ENCODE measurements at places on chromosomes 16 and 17.

DNA sequence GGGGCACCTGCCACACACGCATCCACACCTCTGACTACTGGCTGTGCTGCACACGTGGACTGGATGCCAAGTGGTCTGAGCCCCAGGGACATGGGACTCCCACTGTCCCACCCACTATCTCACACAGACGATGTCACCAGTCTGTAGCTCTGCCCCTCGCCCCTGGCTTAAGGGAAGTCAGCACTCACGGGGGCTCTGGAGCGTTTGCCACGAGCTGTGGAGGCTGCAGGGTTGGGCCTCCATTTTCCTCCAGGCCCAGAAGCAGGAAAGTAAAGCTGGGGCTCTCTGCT lies 22.1 kb downstream of the FOXF1 start:
- no peak for DNase-seq

GRCh38 chr17:77466140-77466539 lies 325.4 kb downstream of the SEC14L1 start:
- DNase-seq, result no peak

- no peak for DNase-seq
Measured at GRCh38 chr16:66298571-66299120, 67.8 kb upstream of the CDH5 start.

GRCh38 chr17:17129466-17129865 lies 76.7 kb downstream of the PLD6 start:
- DNase-seq, result no peak

GRCh38 chr16:64453646-64454045 lies 668.2 kb downstream of the CDH11 start:
- no peak for DNase-seq

GRCh38 chr17:17106756-17107155 lies 64.5 kb downstream of the MPRIP start:
- no peak for DNase-seq

- DNase-seq, result no peak
Measured at GRCh38 chr16:2276368-2277195, 8.7 kb upstream of the RNPS1 start.

- DNase-seq, result no peak
Measured at GRCh38 chr16:85146532-85146797, 34.2 kb upstream of the CIBAR2 start.

DNA sequence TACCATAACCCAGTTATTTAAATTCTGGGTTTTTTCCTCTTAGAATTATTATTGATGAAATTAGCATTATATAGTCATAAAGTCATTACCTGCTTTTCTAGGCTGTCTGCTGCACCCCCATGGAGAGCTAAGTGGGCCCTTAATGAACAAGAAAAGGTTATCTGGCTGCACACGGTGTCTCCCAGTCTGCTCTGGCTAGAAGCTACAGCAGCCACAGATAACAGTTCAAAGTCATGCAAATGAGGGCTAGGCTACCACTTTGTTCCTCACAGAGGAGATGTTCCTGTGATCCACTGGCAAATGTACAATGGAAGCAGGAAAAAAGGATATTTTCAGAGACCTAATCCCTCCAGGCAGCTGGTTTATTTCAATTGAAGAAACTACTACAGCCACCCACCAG lies 112.1 kb downstream of the SNX11 start:
- DNase-seq, result no peak

DNA sequence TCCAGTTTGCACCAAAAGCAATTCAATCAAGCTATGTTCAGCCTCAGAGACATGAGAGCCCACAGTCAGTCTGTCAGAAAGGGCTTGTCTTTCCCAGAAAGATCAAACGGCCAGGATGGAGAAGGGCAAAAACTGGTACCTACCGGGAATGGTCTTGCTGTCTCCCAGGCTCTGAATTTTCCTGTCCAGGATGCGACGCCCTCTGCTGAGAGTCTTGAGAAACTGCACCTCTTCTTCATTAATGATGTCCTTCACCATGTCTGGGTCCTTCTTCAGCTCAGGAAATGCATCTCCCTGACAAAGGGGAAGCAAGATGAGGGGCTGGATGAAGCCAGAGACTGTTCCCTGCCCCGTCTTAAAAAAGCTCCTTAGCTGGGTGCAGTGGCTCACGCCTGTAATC lies 15.8 kb upstream of the EXOSC6 start:
- no peak for DNase-seq

GRCh38 chr17:42305543-42306384 lies 17.5 kb downstream of the STAT5A start:
- no peak for DNase-seq

DNA sequence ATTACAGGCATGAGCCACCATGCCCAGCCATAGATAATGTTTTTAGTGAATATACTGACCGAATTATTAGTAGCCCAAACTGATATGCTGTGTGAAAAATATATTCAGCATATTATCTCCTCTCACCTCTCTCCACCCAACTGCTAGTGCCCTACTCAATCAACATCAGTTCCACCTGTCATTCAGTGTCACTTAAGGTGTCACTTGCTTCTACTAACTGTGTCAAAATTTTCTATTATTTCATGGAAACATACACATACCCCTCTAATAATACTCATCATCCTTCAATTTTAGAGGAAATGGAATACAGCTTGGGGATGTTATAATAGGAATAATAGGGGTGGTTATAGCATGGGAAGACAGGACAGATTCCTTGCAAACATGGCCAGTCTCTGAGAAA lies 12.6 kb downstream of the EFCAB3 start:
- no peak for DNase-seq

GRCh38 chr16:54000361-54000760 lies 286.2 kb downstream of the IRX3 start:
- DNase-seq, result no peak

DNA sequence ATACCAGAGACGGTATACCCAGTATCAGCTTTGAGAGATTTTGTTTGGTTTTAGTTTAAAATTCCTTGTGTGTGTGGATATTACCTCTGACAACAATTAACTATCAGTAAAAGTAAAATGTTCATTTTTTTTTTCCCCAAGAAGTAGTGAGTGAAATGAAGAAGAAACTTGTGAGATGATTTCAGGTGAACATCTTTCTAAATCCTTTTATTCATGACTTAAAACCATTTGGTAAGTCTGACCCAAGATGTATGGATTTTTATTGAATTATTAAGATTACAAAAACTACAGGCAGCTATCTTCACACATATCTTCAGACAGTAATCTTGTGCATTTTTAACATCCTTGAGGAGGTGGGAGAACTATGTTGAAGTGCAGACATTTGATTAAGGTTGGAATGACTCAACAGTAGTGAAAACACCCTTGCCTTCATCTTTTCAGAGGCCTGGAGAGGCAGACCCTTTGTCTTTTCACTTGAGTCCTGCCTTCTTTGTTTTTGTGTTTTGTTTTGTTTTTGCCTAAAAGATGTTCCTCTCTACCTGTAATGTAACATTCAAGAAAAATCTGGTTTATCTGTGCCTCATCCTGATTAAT lies 240.3 kb upstream of the TBX2 start:
- DNase-seq, result no peak
